ENCODE measurements at places on chromosomes 12 and 14.

DNA sequence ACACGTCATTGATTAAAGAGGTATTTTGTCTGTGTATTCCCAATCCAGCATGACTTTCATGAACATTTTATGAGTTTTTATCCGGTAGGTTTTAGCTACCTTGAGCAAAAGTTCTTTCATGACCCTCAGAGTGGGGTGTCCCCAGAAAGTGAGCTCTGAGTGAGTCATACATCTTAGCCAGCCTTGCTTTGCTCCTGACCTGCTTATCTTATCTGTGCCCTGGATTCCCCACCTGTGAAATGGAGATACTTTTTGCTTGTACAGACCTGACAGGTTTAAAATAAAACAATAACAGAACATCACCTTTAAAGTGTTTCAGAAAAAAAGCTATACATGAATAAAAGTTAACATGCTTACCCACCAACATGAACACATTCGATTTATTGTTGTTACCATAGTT, 202.8 kb upstream of the SOX5 start:
- no peak for DNase-seq

DNA sequence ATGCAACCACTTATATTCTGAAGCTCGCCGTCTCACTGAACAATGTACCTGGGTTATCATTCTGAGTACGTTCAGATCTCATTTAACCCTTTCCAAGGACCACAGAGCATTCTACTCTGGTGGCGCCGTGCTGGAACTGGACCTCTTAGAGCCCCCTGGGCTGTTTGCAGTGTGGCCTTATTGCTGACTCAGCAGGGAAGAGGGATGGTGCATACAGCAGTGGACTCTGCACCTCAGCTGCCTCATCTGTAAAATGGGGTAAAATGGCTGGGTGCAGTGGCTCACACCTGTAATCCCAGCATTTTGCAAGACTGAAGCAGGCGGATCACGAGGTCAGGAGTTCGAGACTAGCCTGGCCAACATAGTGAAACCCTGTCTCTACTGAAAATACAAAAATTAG, 2.9 kb downstream of the ALDH2 start:
- DNase-seq: no peak

- DNase-seq: no peak
Observed at GRCh38 chr12:89840162-89840922, 131.7 kb upstream of the ATP2B1 start.

GRCh38 chr12:58068706-58069105, 127.3 kb downstream of the ATP23 start:
- peak; percentile 27 for DNase-seq

DNA sequence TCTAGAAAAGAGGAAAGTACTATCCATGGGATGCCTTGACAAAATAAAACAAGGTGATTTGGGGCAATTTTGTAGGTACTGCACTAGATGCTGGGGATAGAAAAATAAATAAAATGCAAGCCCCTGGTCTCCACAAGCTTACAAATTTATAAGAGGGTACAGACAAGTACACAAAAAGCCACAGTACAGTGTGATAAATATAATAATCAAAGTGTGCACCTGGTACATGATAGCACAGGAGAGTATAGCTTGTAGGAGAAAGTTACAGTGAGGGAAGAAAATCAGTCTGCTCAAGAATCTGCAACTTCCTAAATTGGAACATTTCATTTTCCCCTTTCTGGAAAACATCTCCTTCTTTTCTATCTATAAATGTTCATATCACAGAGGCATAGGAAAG, 3.0 kb upstream of the SSTR1 start:
- no peak for DNase-seq

Data from NCI-H2171 treated with DMSO at 0.1 percent for 48 hours (cell line).